ENCODE measurements at places on chromosomes 7 and 10. TPM values are rescaled to one million over a fixed set of nuclear protein-coding genes. Genes with fewer than 3 reads are reported as not detected.

DNA sequence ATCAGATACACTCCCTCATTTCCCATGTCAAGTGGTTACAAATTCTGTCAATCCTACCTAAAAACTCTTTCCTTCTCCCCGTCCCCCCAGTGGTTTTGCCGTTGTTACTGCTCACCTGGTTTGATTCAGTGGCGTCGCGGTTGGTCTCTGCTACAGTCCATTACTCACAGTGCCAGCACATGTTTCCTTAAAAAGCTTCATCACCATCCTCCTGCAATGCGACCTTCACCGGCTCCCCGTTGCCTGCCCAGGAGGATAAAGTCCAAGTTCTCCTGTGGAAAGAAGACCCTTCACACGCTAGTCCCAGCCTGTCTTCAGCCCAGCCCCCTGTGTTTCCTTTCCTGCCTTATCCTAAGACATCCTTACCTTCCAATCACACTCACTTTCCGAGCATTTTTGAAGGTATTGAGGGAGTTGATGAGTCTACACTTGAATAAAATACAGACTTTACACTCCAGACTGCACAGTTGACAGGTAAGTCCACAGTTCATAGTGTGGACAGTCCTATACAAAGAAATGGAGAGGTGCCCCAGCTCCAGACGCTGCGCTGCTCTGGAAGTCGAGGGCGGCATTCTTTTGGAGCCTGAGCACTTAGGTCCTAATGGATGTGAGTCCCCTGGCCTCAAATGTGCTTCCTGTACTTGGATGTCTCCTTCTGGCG, 3.4 kb upstream of the LARP4B start:
- DNase-seq, result no peak

GRCh38 chr10:128063736-128064107, 62.5 kb downstream of the MKI67 start:
- DNase-seq, result no peak

DNA sequence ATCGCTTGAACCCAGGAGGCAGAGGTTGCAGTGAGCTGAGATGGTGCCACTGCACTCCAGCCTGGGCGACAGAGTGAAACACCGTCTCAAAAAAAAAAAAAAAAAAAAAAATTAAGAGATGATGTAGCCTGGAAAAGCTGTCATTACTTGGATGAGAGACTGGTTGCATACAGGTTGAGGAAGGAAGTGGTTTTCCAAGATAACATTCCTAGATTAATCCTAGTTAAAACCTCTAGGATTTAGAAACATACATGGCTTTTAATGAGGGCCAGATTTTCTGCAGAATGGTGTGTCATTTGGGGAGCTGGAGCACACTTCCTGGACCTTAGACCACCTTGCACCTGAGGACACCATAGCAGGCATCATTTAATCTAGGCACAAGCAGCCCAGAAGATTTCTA, 17.8 kb downstream of the VWA2 start:
- DNase-seq, result no peak

- DNase-seq, result no peak
These were observed 3.0 kb upstream of the AQP1 start for GRCh38 chr7:30908681-30909080.

DNA sequence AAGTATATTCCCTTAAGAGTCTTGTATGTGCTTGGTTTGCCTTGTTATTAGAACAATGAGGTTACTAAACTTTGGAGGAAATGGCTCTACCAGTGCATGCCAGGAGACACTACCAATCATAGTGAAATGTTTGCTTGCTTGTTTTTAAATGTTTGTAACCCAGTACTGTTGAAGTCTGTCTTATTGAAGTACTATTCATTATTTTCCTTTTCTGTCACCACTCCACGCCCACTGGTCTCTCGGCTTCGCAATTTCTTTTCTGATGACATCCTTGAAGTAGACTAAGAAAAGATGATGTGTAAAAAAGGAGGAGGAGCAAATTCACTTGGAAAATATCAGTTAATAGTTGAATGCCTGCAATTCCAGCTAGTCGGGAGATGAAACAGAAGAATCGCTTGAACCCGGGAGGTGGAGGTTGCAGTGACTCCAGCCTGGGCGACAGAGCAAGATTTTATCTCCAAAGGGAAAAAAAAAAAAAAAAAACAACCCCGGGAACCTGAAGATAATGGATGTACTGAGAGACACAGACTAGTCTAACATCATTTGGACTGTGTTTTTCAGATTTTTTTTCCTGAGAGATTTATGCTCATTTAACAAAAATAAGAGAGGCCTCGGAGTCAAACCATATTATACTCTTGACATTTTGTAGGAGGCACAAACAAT, 959.4 kb downstream of the PCDH15 start:
- peak; percentile 21 for DNase-seq

- DNase-seq, result no peak
These were observed 168.8 kb downstream of the RNF216 start for GRCh38 chr7:5612695-5613094.

DNA sequence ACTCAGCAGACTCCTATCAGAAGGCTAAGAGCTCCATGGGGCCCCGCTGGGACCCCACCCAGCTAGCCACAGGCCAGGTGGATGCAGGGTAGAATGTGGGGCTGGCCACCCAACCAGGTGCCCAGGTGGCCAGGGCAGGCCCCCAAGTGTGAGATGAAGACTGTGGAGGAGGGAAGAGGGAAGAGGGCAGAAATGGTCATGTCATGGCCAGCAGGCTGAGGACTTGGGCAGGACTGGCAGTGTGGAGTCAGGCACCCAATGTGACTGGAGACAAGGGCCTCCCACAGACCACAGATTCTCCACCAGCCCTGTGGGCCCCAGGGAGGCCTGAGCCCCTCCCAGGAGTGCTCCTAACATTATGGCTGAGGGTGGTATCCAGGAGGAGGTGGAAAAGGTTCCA, 141.6 kb downstream of the TNS3 start:
- DNase-seq, result no peak

Gene SVIL
- 41.3 TPM for polyA plus RNA-seq

Gene APBB1IP
- polyA plus RNA-seq, result 1.8 TPM

Gene HOXA13
- polyA plus RNA-seq, result 0.03 TPM

Gene DLG5
- 44.6 TPM for polyA plus RNA-seq

Gene MYL7
- 1.1 TPM for polyA plus RNA-seq

Gene SAP25
- 7.0 TPM for polyA plus RNA-seq

Gene DYDC2
- polyA plus RNA-seq, result 1.9 TPM
